ENCODE measurements at places on chromosomes 11 and 22. TPM values are rescaled to one million over a fixed set of nuclear protein-coding genes. Genes with fewer than 3 reads are reported as not detected.

DNA sequence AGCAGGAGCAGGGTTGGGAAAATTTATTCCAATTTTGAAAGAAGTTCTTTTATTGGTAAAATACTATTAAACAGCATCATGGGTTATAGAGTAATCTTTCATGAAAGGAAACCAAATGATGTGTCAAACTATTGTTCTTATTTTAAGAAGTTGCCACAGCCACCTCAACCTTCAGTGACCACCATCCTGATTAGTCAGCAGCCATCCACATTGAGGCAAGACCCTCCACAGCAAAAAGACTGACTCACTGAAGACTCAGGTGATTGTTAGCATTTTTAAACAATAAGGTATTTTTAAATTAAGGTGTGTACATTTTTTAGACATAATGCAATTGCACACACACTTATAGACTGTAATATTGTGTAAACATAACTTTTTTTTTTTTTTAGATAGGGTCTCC is 3.7 kb upstream of the HEPHL1 start:
- DNase-seq = no peak

GRCh38 chr22:37017356-37017755 is 1.9 kb downstream of the TST start:
- no peak for DNase-seq

Gene OR51I1
- not detected for total RNA-seq

DNA sequence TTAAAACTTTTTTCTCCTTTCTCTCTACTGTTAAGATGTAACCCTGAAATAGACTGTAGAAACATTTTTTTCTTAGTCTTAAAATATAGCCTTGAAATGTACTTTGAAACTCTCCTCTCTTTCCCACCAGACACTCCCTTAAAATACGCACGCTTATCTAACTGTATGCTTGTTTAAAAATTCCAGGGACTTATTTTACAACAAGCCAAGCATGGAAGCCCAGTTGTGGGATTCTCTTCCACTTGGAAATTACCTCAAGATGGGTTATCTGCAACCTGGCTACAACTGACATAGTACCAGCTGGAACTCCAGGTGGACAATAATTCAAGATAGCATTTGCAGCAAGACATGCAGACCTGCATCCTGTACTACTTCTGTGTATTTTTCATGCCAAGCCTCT is 12.1 kb upstream of the CHORDC1 start:
- no peak for DNase-seq

Gene MPST
- total RNA-seq = 19.5 TPM

DNA sequence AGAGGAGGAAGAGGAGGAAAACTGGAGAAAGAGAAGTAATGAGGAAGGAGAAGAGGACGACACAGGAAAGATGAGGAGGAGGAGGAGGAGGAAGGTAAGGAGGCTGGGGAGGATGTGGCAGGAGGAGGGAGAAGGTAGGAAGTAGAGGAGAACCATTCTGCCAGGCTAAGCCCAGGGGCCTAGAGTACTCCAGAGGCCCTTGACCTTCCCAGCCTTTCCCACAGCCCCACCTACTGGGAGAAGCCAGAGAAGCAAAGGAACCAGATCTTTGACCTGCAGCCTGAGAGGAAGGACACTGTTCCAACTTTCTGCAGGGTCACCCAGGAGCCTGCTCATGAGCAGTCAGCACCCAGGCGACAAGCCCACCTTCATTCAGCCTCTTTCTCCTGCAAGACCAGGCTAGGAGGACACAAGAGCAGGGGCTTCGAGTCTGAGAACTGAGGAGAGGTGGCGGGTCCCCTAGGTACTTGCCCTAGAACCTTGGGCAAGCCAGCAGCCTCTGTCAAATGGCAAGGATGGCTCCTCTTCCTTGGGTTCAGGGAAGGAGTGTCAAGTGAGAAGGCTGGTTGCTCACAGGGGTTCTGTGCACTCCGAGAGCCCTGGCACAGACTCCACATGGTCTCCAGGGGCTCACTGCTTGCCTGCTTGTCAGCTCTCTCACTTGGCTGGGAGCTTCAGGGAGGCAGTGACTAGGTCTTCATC is 27.9 kb upstream of the OAF start:
- no peak for DNase-seq

- DNase-seq = no peak
These were observed 64.8 kb downstream of the RPUSD4 start for GRCh38 chr11:126146454-126147192.

DNA sequence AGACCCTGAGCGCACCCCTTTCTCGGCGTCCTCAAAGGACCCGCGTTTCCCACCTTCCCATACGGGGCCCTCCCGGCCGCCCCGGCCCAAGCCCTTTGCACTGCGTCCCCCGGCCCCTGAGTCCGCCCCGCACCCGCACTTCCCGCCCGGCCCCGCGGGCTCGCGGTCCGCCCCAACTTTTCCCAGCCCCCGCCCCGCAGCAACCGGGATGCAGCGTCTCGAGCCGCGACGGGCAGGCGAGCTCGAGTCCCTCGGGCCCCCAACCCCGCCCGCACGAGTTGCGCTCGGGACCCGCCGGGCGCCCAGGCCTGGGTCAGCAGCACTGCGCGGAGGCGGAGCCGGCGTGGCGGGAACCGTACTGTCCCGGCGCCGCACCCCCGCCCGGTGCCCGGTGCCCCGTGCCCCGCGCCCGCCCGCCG is 371 bp downstream of the SMCO4 start:
- no peak for DNase-seq

- no peak for DNase-seq
These were observed 12.6 kb downstream of the LMO1 start for GRCh38 chr11:8250981-8251615.

Gene PRG2
- not detected for total RNA-seq

Gene TESMIN
- total RNA-seq = 4.6 TPM

Gene SMIM38
- 1.0 TPM for total RNA-seq

- DNase-seq = no peak
These were observed 167.1 kb upstream of the NARS2 start for GRCh38 chr11:78741741-78742140.

Gene BAIAP2L2
- 0.96 TPM for total RNA-seq

Gene SDF2L1
- 15.2 TPM for total RNA-seq

GRCh38 chr11:125053167-125053566 is 9.9 kb upstream of the SLC37A2 start:
- DNase-seq = no peak

GRCh38 chr11:126105022-126105747 is 42.5 kb upstream of the CDON start:
- no peak for DNase-seq

DNA sequence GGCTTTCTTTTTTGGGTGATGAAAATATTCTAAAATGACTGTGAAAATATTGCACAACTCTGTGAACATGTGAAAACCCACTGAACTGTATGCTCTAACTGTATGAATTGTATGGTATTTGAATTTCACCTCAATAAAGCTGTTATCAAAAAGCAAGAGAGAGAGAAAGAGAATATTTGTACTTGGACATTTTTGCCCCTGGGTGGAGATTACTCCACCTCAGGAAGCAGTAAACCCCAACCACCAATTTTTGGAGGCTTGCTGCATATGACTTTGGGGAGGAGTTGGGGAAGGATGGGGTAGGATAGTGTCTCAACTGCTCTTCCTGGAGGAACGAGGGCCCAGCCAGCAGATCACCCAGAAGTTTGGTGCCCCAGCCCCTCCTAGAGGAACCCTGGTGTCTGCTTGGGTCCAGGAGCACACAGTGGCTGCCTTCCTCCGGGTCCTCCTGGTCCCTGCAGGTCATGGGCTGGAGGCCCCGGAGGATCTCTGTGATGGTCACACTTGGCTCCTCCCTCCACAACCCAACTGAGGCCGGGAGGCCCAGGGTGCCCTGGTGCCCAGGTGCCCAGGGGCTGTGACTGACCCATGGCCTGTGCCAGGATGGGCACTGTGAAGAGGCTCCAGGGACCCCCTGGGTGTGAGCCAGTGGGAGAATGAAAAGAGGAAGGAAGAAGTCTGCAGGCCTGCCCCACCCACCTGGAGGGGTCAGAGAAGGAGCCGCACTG is 15.3 kb upstream of the PICK1 start:
- DNase-seq = no peak

All from B cell (primary cell).